ENCODE measurements at places on chromosomes 16 and 17.

- DNase-seq: no peak
Observed at GRCh38 chr17:9643611-9644010, 1.7 kb upstream of the USP43 start.

GRCh38 chr16:9092978-9093344 is 1.5 kb downstream of the HAPSTR1 start:
- DNase-seq: no peak

- DNase-seq: no peak
Observed at GRCh38 chr17:8255499-8255898, 6.4 kb downstream of the PFAS start.

DNA sequence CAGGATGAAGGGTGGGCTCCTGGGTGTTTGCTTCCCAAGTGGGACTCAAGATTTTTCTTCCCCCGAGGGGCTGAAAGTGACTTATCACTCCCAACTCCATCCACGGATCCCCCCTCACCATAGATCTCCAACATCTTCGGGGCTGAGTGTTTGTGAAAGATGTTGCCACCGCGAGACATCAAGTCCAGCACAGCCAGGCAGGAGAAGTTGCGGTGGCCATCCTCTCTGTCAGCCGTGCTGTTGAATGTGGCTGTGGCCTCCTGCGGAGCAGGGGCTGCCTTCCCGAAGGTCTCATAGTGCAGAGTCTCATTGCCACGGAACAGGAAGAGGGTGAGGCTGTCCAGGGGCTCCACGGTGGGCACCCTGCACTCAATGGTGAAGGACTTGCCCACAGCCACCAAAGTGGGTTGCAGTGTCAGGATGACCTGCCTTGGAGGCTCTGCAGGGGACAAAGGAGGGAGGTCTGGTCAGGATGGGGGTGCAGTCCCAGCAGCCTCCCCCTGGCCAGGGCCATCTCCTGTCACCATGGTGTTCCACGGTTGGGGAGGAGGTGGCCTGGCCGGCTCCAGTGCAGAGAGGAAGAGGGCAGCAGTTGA is 5.5 kb downstream of the PRR29 start:
- no peak for DNase-seq

DNA sequence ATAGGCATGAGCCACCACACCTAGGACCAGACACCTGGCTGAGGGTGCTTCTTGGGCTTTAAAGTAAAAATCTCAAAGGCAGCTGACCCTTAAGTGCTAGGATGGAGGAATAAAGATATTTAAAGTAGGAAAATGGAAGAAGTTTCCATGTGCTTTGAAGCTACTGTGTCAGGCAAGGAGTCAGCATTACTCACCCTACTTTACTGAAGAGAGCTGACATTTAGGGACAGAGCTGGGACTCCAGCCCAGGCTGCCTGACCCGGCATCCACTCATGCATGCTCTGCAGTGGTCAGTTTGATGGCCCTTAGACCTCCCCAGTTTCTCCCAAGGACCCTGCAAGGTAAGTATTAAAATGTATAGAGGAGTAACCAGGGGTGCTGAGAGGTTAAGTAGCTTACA is 124.7 kb upstream of the PLCG2 start:
- no peak for DNase-seq
